Renal cortical epithelial cell (primary cell): ENCODE measurements at places on chromosomes 13 and 19. TPM values are rescaled to one million over a fixed set of nuclear protein-coding genes. Genes with fewer than 3 reads are reported as not detected.

The STXBP2 gene
- 47.9 and 118 TPM in 2 replicates for total RNA-seq

DNA sequence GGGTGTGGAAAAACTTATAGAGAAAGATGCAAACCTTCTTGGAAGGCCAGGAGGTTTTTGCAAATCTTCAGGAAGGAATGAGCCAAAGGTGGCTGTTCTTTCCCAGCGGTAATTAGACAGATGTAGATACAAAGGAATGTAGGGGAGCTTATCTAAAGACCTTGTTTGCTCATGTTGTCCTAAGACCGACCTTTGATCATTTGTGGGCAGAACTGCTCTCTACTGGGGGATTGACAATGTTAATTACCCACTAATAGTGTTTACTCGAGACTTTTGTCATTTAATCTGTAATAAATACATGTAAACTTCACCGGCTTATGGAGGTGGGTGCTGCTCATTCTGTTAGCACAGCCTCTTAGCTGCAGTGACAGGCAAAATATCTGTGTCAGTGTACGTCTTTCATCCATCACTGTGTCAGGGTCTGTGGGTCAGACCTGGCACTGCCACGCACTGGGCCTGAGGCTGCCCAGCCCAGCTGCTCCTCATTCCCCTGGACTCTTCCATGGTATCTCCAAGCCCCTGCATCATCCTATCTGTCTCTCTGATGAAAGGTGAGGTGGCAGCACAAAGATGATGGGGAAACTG is 68.3 kb downstream of the ZNF431 start:
- DNase-seq: no peak

DNA sequence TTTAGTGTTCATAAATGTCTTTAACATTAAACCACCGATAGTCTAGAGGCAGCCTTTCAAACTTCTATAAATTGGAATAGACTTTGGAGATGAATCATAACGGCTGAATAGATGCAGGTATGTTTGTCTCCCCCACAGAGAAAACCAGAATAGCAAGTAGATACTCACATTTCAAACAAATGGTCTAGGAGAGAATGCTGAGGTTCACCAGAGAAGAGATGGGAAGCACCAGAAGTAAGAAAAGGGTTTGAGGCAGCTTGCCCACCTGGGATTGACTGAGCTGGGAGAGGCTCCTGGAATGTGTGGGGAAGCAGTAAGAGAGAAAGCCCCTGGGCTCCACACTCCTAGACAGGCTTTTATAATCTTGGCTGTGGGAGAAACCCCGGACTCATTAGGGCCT is 6.4 kb downstream of the IGFL3 start:
- DNase-seq: peak; percentile 13

The BST2 gene
- 101 and 183 TPM in 2 replicates for total RNA-seq

- DNase-seq: no peak
Measured at GRCh38 chr13:59363947-59364346, 799.8 kb downstream of the DIAPH3 start.

DNA sequence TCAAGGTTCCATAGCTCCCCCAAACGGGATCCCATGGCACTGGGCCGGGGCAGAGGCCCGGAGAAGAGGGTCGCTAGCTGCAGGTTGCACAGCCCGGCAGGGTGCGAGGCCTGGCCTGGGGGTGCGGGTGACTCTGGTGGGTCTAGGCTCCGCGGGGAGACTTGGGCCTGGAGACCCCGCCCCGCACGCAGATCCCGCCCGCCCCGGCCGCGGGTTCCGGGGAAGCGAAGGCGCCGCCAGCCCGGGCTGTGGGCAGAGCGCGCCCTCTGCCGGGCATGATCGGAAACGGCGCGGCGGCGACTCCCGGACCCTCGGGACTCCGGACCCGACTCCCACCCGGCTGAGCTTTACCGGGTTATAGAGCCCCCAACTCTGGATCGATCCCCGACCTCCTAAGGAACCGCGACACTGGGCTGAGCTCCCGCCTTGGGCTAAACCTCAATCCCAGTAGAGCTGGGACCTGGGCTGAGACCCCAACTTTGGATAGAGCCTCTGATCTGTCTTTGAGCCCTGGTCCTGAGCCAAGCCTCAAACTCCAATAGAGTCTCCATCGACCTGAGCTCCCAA is 3.1 kb upstream of the TNFAIP8L1 start:
- no peak for DNase-seq

GRCh38 chr19:45217193-45217956 is 27.8 kb downstream of the EXOC3L2 start:
- DNase-seq: no peak

GRCh38 chr13:37690361-37690760 is 91.8 kb upstream of the POSTN start:
- DNase-seq: no peak

DNA sequence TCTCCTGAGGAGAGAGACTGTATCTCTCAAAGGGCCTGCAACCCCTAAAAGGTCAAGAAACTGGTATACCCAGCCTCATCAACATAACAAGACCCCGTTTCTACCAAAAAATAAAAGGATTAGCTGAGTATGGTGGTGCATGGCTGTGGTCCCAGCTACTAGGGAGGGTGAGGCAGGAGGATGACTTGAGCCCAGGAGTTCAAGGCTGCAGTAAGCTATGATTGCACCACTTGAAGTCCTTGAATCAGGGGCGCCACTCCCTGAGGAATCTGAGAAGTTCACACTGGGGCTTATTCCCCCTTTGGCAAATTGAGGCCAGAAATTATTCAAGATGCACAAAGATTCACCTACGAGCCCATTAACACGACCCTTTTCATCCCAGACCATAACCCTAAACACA is 83.0 kb downstream of the TSHZ3 start:
- DNase-seq: no peak

The BCAM gene
- total RNA-seq: 7.5 and 186 TPM in 2 replicates

DNA sequence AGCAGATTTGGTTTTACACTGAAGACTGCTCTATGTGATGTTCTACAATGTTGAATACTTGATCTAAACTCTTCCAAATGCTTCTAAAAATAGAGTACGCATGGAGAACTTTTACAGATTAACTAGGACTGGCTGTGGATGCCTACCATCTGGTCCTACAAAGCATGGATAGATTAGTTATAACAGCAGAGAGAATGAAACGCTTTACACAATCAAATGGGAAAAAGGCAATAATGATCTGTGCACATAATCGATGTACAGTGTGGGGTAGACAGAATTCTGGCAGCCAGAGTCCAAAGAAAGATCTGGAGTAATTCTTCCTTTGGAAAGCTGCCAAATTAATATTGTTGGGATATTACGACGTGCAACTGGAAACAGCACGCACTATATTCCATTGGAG is 1885.5 kb upstream of the PRR20A start:
- no peak for DNase-seq

- peak; percentile 25 for DNase-seq
Measured at GRCh38 chr19:16077984-16078758, 1.9 kb downstream of the TPM4 start.

The EIF3K gene
- 328 and 420 TPM in 2 replicates for total RNA-seq

GRCh38 chr13:30932481-30933353 is at the start of gene TEX26:
TEX26 (plus strand) TSS chr13:30932656; CDS start chr13:30932716, 60 bp downstream.
- no peak for DNase-seq
